ENCODE measurements at places on chromosomes 2 and 18.

- DNase-seq: peak; percentile 5
Observed at GRCh38 chr2:148067801-148068200, 46.9 kb downstream of the MBD5 start.

- DNase-seq: peak; percentile 7
Observed at GRCh38 chr2:204019572-204020501, 83.3 kb downstream of the ICOS start.

DNA sequence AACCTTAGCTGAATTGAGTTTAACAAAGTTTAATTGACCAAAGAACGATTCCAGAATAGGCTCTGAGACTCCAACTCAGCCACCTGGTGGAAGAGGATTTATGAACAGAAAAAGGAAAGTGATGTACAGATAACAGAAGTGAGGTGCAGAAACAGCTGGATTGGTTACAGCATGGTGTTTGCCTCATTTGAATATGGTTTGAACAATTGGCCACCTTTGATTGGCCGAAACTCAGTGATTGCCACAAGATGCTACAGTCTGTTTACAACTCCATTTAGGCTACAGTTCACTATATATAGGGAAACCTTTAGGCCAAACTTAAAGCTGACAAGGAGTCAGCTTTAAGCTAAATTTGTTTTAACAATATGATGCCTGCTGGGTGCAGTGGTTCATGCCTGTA lies 28.1 kb upstream of the SLC35G4 start:
- DNase-seq: no peak

DNA sequence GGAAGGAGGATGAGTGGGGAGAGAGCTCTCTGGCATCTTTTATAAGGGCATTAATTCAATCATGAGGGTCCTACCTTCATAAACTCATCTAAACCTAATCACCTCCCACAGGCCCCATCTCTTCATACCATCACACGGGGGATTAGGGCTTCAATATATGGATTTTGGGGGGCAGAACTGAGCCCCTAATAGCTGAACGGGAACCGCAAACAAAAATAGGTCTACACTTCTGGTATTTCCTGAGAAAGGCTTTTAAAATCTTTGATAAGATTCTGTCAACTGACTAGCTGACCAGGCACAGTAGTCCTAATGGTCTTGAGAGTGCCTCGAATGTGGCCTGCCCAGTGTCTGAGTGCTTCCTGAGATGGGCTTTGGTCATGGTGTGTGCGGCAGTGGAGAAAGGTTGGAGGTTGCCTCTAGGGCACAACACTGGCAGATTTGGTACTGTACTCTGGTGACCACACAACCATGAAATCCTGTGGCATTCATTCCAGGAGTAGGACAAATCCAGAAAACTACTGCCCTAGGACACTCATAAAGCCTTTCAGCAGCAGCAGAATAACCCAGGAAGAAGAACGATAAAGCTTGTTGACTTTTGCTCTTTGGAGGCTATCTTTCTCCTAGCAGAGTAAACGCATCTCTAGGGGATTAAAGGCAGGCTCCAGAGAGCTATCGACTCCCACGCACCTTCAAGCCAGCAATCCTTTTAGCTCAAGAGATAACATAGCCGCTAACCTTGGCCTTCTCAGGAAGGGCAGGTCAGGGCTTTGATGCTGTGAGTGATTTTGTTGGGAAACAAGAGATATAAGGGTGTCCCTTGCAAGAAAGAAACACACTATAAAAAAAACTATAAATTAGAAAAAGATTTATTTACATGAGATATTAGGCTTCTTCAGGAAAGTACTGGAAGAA lies 12.3 kb upstream of the APOB start:
- no peak for DNase-seq

DNA sequence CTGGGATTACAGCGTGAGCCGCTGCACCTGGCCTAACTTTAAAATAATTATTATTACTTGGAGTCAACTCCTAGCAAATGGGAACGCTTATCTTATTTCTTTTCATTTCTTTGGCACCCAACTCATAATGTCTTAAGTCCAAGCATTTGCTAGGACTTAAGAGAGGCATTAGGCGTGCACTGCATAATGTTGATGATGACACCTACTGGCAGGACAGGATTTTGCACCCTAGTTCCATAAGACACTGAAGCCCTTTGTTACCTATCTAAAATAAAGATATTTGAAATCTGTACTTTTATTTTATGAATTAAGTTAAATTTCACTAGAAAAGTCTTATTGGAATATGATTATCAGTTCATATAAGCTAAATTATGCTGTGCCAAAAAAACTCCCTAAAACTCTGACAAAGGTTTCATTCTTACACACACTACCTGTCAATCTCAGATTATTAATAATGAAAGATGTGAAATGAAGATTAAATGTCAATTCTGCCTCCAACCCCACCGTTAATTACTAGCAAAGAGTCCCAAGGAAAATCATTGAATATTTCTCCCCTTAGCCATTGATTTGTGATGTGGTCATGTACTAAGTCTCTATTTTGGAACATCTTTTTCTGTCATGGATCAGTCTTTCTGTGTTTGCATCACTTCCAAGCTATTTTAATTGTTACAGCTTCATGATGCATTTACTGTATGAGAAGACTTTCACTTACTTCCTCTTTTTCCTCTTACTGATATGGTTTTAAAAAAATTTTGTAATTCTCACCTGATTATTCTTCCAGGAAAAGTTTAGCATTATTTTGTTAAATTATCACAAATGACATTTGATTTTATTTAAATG lies 12.7 kb upstream of the CDH2 start:
- DNase-seq: peak; percentile 43

- DNase-seq: peak; percentile 49
Observed at GRCh38 chr18:24560511-24560981, 100.1 kb downstream of the HRH4 start.
